ENCODE measurements at places on chromosomes 16 and 17.

GRCh38 chr16:48054881-48055601 is 100.8 kb downstream of the ABCC12 start:
- peak; percentile 37 for DNase-seq

DNA sequence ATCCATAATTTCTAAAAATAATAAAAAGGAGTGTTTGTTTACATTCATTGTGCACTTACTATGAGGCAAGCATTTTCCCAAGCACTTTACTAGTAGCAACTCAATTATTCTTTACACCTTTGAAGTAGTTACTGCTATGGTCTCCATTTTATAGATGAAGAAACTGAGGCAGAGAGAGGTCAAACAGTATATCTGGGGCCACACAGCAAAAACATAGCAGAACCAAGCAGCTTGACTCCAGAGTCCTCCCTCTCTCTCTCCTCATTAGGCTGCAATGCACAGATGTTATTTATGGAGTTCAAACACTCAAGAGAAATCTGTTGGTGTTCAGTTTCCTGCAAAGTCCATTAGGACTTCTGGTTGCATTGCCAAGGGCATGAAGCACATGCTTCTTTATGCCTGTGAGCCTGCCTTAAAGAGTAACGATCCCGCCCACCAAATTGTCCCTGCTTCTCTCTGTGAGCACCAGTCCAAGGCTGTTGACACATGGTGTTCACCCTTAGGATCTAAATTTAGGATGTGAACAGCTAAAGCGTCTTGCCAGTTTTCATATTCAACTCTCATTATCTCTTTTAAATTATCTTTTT is 44.0 kb downstream of the GPRC5B start:
- no peak for DNase-seq

DNA sequence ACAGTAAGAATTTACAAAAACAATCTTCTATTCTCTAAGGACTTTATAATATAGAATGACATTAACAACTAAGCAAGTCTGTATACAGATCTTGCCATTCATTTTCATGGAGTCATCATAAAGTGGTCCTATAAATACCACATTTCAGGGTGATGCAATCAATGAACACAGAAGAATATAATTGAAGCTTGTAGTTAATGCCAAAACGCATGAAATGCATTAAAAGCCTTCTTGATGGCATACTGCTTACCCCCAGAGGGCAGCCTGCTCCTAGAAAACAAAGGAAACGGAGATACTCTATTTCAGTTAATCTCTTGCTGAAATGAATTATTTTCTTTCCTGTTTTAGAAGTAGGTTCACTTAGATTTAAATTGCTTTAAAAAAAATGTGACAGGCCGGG is 45.2 kb upstream of the STAC2 start:
- no peak for DNase-seq

- no peak for DNase-seq
Measured at GRCh38 chr17:49690256-49690655, 12.4 kb upstream of the SPOP start.

GRCh38 chr17:20289984-20290383 is 177.4 kb downstream of the LGALS9B start:
- DNase-seq, result no peak

GRCh38 chr17:17635126-17635525 is 43.6 kb upstream of the PEMT start:
- no peak for DNase-seq

DNA sequence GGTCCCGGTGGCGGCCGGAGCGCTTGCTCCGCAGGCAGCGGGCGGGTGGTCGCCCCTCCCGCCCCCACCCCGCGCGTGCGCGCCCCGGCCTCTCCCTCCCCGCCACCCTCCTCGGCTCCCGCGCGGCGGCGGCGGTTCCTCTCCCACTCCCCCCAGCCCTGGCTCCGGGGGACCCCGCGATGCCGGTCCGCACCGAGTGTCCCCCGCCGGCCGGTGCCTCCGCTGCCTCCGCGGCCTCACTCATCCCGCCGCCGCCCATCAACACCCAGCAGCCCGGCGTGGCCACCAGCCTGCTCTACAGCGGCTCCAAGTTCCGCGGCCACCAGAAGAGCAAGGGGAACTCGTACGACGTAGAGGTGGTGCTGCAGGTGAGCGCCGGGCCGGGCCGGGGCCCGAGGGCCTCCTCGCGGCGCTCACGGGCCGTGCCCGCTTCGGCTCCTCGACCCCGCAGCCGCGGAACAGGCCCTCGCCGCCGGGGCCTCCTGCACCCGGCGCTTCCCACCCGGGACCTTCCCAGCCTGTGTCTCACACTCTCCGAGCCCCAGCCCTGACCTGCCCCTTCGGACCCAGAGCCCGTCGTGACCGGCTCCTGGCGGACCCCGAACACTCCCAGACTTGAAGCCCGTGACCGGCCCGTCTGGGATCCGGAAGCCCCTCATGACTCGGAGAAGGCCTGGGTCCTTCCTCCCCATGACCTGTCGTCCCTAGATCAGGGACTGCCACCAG is 490 bp downstream of the GID4 start:
- no peak for DNase-seq

GRCh38 chr16:30748634-30749445 is 615 bp downstream of the PHKG2 start:
- peak; percentile 70 for DNase-seq

DNA sequence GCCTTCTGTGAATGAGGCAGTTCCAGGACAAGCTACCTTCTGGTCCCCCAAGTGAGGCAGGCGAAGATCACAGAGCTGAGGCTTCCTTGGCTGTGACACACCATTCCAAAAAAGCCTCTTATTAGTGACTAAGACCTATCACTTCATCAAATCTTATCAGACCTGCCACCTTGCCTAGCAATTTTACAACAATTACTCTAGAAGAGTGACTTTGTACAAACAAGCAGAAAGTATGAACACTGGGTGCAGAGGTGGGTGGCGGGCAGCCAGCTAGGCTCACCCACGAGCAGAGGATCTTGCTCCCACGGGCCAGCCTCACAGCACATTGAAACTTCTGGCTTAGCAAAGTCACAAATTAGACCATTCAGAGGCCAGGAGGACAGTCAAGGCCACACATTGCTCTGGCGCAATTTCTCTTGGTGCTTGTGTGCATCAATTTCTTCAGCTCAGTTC is 2.2 kb upstream of the ICAM2 start:
- no peak for DNase-seq

- no peak for DNase-seq
Measured at GRCh38 chr17:4272213-4272971, 8.6 kb upstream of the ANKFY1 start.

- peak; percentile 20 for DNase-seq
Measured at GRCh38 chr17:3827124-3827773, 18.8 kb downstream of the NCBP3 start.

DNA sequence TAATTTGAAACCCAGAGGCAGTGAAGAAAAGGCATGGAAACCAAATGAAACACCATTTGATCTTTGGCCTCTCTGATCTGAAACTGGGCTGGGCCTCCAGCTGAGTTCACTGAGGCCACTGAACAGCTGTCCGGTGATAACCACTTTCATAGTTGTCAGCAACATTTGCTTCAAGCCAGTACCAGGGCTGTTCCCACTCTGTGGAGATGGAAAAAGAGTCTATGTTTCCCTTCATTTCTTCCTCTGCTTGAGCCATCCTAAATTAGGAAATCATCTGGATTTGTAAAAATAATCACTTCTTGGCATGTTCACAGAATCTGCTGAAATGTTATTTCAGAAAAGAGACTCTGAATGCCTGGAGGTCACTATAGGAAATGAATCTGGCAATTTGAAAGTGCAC is 119.3 kb downstream of the STX8 start:
- DNase-seq, result no peak

DNA sequence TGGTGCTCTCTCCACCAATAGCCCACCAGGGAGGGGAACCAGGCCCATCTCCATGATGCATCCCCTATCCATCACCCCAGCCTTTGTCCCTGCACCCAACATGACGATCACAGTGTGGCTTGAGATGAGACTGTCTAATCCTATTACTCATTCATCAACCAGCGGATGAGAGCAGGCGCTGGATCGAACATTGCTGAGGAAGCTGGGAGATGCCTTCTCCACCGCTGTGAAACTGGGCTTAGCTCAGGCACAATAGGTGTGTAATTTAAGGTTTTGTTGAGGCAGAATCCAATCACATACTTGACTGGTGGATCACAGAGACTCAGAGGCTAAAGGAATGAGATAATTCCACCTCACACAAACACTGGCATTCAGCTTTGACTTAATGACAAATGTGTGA is 64.6 kb upstream of the IRX3 start:
- no peak for DNase-seq

- DNase-seq, result no peak
Measured at GRCh38 chr16:56945847-56946527, 14.0 kb downstream of the HERPUD1 start.

GRCh38 chr16:1435921-1436697 is 5.2 kb downstream of the PERCC1 start:
- DNase-seq, result no peak

DNA sequence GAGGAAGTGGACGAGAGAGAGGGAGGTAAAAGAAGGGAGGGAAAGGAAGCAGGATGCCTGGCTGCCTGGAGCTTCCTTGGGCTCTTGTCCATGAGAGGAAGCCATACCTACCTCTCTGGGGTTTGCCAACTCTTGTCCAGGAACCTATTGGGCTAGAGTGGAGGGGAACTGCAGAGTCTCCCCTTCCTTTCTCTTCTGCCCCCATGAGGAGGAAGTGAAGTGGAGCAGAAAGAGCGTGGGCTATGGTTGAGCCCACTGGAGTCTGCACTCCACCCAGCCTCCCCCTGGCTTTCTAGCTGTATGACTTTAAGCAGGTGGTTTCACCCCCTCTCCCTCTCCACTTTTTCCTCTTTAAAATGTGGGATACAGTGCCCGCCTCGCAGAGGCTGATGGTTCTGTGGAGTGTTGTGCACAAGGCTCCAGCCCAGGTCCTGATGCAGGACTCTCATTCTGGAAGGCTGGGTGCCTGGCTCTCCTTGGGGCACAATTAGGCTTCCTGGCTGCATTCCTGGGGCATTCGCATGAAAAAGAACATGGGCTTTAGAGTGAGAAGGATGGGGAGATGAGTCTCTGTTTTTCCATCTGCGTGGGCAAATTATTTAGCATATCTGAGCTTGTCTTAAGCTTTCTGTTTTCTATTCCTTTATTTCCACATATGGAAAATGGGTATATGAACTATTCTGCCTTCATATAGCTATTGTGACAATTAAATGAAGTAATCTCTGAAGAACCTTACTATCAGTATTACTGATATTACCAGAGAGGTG is 40.7 kb downstream of the HLF start:
- no peak for DNase-seq

GRCh38 chr17:76550712-76551615 is 11.1 kb downstream of the PRCD start:
- DNase-seq, result peak; percentile 67

DNA sequence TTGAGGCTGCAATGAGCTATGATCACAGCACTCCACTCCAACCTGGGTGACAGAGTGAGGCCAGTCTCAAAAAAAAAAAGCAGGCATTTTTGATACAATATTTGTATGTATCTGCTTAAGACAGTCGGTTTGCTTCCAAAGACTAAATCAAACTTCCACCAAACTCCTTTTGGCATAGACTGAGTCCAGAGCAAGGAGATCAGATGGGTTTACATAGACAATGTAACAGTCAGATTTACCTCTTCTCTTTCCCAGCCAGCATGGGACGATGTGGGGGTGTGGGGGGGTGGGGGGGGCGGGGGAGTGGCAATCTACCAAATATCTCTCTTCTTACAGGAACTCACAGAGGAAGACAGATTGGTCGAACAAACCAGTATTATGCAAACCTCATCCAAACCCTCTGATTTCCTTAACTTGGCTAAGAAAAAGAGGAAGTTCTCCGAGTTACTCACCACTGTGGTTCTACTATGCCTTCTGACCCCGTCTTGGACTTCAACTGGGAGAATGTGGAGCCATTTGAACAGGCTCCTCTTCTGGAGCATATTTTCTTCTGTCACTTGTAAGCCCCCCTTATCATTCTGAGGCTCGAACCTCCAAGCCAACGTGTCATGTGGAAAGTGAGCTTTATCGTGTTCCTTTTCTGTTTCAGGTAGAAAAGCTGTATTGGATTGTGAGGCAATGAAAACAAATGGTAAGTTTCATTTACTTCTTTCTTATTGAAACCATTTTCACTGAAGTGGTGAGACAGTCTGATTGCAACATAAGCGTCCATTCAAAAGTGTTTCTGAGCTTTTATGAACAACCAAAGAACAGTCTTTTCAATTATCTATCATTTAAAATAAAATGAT is at the start of gene MILR1:
Gene MILR1 (plus strand): TSS at position 451 of the 848 bp plus-strand sequence. CDS start 54 bp downstream, at position 505.
- peak; percentile 84 for DNase-seq

DNA sequence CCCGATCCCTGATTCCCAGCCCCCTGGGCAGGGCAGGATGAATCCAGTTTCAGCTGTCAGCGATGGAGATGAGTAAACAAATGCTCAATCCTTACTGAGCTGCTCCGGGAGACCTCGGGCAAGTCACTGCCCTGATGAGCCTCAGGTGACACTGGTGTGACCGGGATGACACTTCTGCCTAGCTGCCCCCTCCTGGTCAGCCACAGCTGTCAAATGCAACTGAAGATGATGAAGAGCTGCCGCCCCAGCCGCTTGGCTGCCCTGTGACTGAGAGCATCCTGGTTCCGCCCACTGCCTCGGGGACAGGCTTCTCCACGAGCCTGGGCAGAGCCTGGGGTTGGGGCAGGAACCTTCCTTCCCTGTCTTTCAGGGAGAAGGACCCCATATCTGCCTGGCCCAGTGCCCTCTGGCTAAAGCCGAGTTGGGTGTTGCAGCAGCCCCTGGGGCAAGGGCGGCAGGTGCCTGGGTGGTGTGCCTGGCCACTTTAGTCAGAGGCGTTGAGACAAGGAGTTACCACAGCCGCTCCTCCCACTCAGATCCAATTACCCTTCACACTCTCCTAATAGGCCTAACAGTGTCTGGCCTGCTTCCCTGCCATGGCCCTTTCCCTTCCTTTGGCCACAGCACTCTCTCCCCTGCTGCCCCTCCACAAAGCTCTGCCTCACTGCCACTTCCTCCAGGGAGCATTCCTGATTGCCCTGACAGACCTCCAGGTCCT is 5.5 kb downstream of the CCL17 start:
- peak; percentile 23 for DNase-seq

GRCh38 chr17:16423226-16423872 is 8.0 kb downstream of the TRPV2 start:
- no peak for DNase-seq

- no peak for DNase-seq
Measured at GRCh38 chr17:35603674-35604073, 16.6 kb downstream of the AP2B1 start.

GRCh38 chr16:72198021-72198711 is 26.2 kb upstream of the PMFBP1 start:
- no peak for DNase-seq

- DNase-seq, result no peak
Measured at GRCh38 chr17:47190770-47191169, 1.7 kb upstream of the CDC27 start.

Measured in NCI-H226 (cell line).